ENCODE measurements at places on chromosomes 16 and 17.

DNA sequence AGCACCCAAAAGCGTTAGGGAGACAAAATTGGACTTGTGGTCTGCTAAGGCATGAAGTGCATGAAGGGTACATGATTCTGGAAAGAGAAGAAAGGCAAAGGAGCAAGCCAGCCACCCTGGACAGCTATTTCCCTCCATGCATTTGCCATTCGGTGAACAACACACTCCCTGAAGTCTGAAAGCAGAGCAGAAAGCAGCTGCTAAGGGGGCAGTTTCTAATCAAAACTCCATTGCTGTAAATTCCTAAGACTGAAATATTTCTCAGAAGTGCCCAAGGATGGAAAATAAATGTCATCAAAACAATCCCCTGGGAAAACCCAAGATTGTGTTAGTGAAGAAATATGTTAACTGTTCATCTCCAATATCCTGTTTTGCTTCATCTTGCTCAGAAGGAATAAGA, 44.3 kb downstream of the PMP22 start:
- DNase-seq: no peak

DNA sequence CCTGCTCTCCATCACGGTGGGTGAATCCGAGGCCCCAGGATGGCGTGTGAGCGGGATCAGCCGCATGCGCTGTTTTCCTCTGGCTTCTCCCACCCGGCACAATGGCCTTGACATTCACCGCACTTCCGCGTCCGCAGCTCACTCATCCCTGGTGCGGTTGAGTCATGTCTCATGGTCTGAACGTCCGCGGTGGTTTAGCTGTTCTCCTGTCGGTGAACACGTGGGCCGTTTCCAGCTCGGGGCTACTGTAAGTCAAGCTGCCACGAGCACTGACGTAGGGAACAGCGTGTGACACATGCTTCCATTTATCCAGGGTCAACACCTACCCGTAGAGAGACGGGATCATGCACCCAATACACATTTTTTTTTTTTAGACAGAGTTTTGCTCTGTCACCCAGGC, 15.3 kb upstream of the CACNA1H start:
- no peak for DNase-seq

GRCh38 chr16:66250686-66251431, 115.6 kb upstream of the CDH5 start:
- no peak for DNase-seq

DNA sequence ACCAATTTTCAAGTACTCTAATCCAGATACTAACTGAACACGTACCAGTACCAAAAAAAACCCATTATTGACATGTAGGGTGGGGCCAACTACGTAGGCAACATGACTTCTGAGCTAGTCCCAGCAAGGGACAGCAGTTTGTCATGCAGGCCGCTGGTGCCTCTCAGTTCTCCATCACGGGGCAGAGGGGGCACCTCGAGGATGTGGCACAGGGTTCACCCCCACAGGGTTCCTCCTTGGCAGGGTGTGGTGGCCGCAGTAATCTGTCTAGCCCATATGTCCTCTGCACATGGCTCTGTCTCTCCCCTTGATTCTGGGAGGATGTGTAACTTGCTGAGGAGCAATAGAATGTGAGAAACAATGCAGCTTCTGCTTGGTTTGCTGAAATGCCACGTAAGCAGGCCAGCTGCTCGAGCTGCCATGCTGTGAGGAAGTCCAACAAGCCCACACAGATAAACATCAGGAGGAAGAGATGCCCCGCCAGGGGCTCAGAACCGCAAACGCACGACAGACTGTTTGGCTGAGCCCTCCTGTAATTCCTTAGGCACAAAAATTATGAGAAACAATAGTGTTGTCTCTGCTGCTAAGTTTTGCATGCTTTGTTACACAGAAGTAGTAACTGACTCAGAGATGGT, 62.4 kb downstream of the NT5M start:
- no peak for DNase-seq

GRCh38 chr17:69581061-69581961, 166.8 kb downstream of the MAP2K6 start:
- peak; percentile 68 for DNase-seq

- DNase-seq: no peak
These were observed 91.9 kb downstream of the CRISPLD2 start for GRCh38 chr16:84911486-84912216.

- no peak for DNase-seq
These were observed 223.1 kb downstream of the MAP2K6 start for GRCh38 chr17:69637446-69638156.

GRCh38 chr17:41082626-41083025, 1.3 kb upstream of the KRTAP4-7 start:
- no peak for DNase-seq

Data from kidney capillary endothelial cell (primary cell).